ENCODE measurements at places on chromosomes 1 and 21.

- no peak for DNase-seq
Observed at GRCh38 chr1:232383455-232384123, 246.3 kb downstream of the SIPA1L2 start.

DNA sequence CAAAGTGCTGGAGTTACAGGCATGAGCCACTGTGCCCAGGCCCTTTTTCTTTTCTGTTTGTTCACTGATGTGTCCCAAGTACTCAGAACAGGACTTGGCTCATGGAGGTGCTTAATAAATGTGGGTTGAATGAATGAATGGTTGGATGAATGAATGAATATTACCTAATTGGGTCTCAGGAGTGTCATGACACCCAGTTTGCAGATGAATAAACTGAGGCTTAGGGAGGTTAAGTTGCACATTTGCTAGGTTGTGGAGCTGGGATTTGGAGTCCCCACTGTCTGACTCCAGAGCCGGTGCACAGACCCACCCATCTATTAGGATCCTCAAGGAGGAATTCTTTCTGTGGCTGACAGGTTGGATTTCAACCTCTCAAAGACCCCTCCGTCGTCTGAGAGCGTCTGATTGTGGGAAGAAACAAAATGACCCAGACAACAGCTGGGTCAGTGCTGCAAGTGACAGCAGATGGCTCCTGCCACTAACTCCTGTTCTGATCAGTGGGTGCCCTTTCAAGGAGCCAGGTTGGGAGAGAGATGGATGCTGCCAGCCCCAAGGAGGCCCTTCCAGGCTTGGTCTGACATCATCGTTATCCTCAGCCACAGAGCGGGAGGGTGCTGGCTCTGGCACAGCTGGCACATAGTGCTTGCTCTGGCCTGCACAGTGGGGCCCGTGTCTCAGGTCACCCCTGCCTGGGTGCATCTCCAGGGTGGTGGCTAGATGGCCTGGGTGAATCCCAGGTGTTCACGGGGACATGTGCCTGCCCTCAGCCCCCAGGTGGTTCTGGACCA, 24.2 kb downstream of the ARHGEF10L start:
- DNase-seq = no peak

GRCh38 chr1:46180082-46180616, 3.9 kb upstream of the P3R3URF start:
- DNase-seq = no peak

- DNase-seq = peak; percentile 57
Observed at GRCh38 chr1:226002667-226003501, 3.7 kb upstream of the SDE2 start.

GRCh38 chr1:105208581-105208980, 1458.9 kb downstream of the AMY1C start:
- no peak for DNase-seq

GRCh38 chr1:39657923-39658485, 13.9 kb downstream of the NT5C1A start:
- DNase-seq = peak; percentile 71

GRCh38 chr1:20899154-20899972, 112.3 kb upstream of the HP1BP3 start:
- DNase-seq = no peak

GRCh38 chr21:39660191-39660980, 47.6 kb downstream of the B3GALT5 start:
- DNase-seq = peak; percentile 81

DNA sequence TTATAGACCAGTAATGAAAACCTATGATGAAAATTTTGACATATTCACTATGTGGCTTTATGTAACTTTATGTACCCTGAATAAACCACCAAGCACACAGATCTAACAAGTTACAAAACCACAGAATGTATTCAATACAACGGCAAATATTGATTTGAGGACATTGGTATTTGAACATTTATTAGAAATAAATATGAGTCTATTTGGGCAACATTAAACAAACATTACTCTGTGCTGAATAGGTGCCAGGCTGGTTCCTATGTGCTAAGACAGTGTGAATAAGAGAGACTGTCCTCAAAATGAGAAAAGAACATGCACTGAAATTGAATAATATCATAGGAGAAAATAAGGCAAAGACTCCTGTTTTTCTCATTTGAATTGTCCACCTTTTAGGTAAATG, 1341.2 kb downstream of the PLA2G4A start:
- DNase-seq = no peak

DNA sequence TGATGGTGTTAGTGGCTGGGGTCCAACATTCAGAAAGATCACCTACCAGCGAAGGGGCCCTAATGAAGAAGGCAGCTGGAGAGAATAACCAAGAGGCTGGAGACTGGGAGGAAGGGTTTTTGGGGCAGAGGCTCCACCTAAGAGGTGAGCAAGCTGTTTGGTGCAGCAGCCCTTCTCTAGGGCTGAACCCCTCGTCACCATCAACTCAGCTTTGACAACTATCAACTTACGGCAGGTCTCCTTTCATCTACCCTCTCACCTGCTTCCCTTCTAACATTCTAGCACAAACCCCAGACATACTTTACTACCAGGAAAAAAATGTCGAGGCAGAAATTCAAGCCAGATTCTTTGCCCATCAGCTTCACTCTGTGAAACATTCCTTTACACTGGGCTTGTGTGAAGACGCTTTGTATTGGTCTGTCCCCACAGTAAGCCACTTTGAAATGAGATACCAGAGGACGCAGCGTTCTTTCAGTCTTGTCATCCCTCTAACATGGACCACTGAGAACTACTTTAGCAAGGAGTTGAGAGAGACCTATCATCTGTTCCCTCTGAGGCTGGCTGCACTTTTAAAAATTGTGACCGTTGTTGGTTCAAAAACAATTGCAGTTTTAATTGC, 84.6 kb downstream of the RAVER2 start:
- no peak for DNase-seq

GRCh38 chr1:230140221-230141020, 73.4 kb downstream of the GALNT2 start:
- DNase-seq = peak; percentile 68

- no peak for DNase-seq
Observed at GRCh38 chr1:214377485-214377884, 96.5 kb downstream of the SMYD2 start.

DNA sequence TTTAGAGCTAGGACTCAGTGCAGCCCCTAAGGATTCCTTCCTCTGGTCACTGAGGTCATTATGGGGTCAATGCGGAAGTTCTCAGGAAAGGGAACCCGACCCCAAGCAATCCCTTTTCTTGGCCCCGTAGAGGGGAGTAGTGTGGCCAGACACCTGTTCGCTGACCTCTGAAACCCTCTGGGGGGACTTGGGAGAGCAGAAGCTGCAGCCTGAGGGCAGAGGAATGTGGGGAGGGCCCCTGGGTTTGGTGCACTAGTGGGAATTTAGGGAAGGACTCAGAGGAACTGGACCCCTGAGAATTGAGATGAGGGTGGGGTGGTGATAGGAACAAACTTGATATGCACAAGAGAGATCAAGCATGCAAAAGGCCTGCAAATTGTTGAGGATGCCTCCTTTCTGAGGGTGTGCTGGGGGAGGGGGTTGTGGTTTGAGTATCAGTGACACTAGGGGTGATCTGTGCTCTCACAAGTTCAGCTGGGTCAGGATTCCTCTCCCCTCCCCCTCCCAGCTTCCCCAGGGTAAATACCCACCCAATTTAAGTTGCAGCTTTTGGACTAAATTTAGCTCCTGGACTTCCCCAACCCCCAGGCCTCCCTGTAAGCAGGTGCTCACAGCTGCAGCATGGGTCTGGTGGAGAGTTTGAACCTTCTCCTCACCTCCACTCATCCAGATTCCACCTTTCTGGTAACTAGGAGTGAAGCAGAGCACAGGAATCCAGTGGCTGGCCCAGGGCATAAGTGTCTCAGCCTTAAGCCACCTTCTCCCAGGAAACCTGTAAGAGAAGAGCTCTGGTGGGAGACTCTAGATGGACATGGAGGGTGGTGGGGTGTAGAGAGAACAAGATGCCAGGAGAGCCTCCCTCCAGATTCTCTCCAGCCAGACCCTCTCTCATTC, 13.5 kb downstream of the ADAMTSL4 start:
- DNase-seq = peak; percentile 75

- DNase-seq = no peak
Observed at GRCh38 chr1:223462047-223462630, 68.9 kb downstream of the CCDC185 start.

DNA sequence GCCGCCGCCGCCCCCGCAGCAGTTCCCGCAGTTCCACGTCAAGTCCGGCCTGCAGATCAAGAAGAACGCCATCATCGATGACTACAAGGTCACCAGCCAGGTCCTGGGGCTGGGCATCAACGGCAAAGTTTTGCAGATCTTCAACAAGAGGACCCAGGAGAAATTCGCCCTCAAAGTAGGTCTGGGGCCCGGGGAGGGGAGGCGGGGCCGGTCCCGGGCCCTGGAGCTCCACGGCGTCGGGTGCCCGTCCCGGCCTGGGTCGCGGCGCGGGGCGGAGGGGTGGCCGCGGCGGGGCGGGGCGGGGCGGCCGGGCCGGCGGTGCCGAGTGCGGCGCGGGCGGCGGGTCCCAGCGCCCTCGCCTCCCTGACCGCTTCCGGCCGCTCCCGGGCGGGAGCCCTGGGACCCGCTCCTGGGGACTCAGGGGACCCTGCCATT, 646 bp downstream of the MAPKAPK2 start:
- no peak for DNase-seq

GRCh38 chr1:183783767-183784637, 20.9 kb upstream of the RGL1 start:
- DNase-seq = peak; percentile 90

- no peak for DNase-seq
Observed at GRCh38 chr21:17427157-17427556, 85.7 kb upstream of the CXADR start.

DNA sequence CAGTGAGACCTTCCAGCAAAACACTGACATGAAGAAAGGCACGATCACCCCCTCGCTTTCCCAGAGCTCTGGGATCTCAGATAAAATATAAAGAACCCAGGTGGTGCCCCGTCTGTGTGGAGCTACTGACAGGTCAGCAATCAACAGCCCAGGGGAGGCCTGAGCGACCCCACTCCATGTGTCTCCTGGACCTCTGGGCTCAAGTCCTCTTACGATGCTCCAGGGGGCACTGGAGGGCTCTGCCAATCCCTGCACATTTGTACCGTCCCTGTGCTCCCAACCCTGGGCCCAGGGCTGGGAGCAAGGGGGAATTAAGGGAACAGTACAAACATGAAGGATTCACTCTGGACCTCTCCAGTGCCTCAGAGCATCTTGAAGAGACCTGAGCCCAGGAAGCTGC, 12.5 kb downstream of the S100A7A start:
- DNase-seq = no peak

DNA sequence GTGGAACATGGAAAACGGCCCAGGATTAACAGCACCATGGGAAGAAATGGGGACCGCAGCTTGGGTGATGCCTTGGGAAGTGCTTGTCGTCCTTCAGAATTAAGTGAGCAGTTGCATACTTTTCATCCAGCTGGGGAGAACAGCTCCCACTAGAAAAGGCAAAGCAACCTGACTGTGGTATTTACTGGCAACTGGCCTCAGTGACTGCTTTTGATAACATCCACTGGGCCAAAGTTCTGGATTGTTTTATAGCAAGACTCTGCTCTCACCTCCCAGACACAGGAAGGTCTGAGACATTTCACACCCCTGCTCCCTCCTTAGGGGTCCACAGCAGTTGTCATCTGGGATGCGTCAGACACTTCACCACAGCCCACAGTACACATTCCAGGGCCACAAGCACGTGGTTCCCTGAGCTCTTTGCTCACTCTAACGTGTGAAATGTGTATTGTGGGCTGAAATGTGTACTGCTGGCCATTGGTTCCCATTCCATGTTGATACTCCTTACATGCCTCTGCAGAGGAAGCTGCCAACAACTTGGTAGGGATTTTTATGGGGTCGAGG, 6.6 kb downstream of the PAPPA2 start:
- no peak for DNase-seq

DNA sequence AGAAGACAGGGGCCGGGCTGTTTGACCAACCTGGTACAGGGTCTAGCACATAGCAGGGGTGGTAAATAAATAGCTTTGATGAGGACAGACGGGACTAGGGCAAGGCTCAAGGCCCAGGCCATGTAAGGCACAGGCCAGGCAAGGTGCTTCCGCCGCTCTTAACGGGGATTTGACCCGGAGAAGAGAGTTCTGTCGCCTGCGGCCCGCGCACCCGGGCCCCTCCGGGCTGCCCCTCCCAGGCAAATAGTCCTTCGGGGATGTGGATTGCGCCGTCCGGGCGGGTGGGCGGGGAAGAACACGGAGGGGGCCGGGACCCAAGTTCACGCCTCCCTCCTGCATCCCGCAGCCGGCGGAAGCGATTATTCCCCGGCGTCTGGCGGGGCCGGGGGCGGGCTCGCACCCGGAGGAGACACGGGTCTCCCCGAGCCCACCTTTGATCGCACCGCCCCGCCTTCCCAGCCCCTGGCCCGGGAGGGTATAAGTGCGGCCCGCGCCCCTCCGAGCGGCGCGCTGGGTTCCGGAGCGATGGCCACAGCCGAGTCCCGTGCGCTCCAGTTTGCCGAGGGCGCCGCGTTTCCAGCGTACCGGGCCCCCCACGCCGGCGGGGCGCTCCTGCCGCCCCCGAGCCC, at the start of gene MIXL1:
Gene MIXL1, plus strand, starts transcription at position 508 of the 629 bp plus-strand sequence. Its CDS starts 18 bp downstream, at position 526.
- no peak for DNase-seq

DNA sequence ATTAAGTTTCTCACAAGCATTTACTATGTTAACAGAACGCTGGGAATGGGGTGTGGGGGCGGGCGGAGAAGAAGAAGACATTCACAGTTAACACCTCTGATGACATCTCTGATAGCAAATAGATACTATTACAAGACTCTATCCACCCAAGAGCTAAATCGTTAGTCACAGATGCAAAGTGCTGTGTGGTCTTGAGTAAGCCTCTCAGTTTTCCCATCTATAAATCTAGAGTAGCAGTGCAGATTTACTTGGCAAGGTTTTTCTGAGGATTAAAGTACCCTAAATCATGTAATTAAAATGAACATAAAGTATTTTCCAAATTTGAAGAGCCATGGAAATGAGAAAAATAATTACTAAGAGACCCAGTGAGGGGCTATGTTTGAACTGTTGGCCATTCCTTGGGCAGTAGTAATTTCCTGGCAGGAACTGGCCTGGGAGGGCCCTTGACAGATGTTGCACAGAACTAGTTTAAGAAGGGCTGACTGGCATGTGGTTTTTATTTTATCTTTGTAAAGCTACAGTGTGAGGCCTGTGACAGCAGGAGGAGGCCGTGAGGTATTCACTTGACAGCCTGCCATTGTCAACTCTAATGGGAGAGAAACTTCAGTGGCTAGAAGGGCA, 58.7 kb upstream of the APOBEC4 start:
- DNase-seq = peak; percentile 78

Measured in femur (tissue), 1 donor.